ENCODE measurements at places on chromosomes 4 and X.

DNA sequence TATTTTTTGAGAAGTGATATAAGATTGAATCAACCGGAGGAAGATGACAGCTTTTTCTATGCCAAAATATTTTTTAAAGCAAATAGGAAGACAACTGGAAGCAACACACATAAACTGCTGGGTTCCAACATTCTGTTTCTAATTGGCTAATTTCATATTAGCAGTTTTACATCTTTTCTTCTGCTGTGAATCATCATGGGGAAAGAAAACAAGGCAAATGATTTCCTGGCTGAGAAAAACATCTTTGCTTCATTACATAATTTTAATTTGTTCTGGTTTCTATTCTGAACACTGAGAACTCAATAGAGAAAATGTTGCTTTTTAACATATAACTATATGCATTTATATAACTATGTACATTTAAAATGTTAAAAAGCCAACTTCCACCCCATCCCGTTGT is 2518.5 kb downstream of the ARAP2 start:
- DNase-seq, result no peak

DNA sequence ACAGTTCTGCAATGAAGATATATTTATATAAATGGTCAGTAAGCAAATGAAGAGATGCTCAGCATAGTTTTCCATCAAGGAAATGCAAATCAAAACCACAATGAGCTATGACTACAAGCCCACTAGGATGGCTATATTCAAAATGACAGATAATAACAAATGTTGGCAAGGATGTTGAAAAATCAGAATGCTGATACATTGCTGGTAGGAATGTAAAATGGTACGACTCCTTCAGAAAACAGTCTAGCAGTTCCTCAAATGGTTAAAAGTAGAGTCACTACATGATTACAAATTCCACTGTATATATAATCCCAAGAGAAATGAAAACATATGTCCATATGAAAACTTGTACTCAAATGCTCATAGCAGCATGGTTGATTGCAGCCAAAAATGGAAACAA is 425.0 kb upstream of the ATOH1 start:
- no peak for DNase-seq

- DNase-seq, result no peak
Measured at GRCh38 chrX:110222497-110223257, 95.2 kb downstream of the AMMECR1 start.

GRCh38 chr4:25235401-25235800 is 1.6 kb downstream of the PI4K2B start:
- DNase-seq, result no peak

- no peak for DNase-seq
Measured at GRCh38 chrX:110491846-110492620, 133.4 kb downstream of the RTL9 start.

Data from astrocyte of the cerebellum (primary cell).